ENCODE measurements at places on chromosomes 2 and 18.

DNA sequence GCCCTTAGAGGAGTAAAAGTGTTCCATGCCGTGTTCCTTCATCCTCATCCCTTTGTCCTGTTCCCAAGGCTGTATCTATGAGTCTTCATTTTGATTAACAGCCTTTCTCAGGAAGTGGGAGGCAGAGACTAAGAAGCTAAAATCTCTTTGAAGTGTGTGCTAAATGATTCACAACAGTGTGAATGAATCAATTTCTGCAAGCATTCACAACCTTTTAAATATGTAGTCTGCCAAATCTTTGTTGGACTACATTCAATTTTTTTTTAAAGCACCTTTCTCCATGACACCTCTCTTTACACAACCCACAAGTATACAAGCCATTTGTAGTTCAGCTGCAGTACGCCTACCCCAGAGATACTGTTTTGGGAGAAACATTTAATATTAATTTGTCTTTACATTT lies 408.6 kb upstream of the FANCL start:
- DNase-seq = no peak

- DNase-seq = no peak
These were observed 304.4 kb upstream of the SLC39A10 start for GRCh38 chr2:195352581-195352980.

DNA sequence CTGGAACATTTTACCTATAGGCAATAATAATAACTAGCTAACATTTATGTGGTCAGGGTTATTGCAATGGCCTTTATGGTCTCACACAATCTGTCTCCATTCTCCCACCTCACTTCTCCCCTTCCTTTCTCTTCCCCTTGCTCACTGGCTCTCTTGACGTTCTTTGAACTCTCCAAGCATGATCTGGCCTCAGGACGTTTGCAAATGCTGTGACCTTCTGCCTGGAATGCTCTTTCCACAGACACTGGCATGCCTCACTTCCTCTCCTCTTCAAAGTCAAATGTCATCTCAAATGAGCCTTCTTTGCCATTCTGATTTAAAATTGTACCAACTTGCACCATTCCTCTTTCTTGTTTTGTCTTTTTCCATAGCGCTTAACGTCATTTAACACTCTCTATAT lies 25.3 kb upstream of the GCG start:
- no peak for DNase-seq

DNA sequence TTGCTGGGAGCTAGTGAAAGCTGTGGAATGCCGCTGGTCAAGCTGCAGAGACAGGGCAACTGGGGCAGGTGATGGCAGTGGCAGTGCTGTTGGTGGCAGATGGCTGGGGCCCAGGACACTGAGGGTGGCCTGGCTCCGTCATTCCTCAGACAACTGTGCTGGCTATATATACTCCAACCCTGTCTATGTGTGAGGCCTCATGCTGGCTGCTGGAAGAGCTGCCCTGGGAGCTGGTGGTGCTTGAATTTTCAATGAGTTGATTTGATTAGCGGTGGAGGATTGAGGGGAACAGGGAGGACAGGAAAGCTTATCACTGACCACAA lies 66.5 kb upstream of the TMEM200C start:
- DNase-seq = no peak

- no peak for DNase-seq
These were observed 137.3 kb upstream of the GLI2 start for GRCh38 chr2:120598416-120598815.

DNA sequence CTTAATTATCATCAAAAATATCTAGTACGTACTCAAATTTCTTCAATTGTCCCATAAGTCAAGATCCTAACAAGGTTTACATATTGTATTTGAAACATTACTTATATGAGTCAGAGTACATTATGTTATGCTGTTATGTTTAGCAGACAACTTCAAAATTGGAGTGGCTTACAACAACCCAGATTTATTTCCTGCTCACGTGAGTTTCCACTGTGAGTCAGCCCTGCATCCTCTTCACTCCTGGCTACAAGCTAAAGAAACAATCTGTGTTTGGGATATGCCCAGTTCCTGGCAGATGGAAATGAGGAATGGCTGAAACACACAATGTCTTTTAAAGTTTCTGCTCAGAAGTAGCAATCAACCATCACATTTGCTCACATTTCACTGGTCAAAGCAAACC lies 31.5 kb upstream of the TANC1 start:
- no peak for DNase-seq

Data from stimulated activated CD8-positive, alpha-beta memory T cell treated with anti-CD3 and anti-CD28 coated beads, Interleukin-12 subunit alpha, Interleukin-12 subunit beta, amount 100 ng/mL, for 4 hours (primary cell).